Activated CD8-positive, alpha-beta memory T cell treated with anti-CD3 and anti-CD28 coated beads for 24 hours (primary cell): ENCODE measurements at places on chromosomes 4 and X.

- no peak for DNase-seq
These were observed 109.5 kb upstream of the ADRA2C start for GRCh38 chr4:3656416-3657356.

GRCh38 chr4:44326741-44327140 is 121.9 kb downstream of the KCTD8 start:
- DNase-seq = no peak

- DNase-seq = no peak
These were observed 75.3 kb upstream of the C1QTNF7 start for GRCh38 chr4:15352524-15352923.

GRCh38 chrX:106177106-106177981 is 9.2 kb downstream of the PWWP3B start:
- DNase-seq = no peak

DNA sequence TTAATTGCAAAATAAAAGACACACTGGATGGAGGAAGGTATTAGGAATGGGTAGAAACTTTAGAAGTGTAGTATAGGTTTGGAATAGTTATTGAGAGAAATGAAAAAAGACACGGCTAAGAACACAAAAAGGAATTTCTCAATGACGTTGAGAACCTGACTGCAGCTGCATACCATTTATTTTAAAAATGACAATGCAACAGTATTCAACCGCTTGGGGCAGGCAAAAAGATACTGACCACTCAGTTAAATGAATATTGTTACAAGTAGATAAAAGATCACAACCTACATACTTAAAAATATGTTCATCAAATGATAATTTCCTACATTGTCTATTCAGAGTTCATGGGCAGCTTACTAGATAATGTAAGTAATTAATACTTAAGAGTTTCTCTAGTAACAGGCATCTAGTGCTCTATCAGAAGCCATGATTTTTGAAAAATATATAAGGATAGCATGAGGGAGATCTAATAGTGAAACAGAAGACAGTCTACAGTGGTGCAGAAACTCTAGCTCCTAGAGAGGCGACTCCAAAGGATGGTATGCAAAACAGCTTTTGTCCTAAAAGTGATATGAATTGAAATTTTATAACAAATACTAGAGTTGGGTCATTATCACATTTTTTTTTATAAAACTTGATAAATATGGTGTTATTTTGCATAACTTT is 216.2 kb upstream of the VEGFC start:
- no peak for DNase-seq
